ENCODE measurements at places on chromosomes 7 and 10.

DNA sequence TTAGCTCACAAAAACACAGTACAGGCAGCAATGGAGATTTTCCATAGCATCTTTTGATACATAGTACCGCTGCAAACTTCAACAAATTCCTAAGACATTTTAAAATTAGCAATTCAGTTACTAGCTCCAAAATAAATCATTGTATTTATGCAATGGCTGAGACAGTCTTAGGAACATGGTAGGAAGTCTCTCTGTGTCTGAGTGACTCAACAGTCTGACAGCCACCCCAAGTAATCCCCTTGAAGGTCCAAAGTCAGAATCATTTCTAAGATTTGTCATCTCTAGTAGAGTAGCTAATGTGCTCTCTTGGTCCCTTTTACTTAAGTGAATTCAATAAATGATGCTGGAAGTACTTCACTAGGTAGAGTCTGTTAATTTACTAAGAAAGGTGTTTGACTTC lies 93.8 kb upstream of the NOBOX start:
- no peak for DNase-seq

DNA sequence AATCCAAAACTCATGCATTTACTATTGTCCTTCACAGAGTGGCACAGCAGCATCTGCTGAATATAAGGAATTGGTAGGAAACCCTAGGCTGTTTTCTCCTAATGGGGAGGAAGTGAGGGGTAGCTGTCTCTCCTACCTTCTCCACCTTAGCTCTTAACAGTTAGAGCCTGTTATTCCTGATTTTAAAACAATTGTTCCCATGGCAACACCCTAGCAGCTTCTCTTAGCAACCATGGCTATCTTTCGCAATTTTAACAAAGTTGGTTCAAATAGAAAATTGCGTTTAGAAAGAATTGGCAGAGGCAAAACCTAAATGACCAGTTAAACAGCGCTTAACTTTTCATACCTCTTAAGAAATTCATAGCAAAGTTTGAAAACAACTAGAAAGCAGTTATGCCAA lies 603.4 kb upstream of the AUTS2 start:
- no peak for DNase-seq

GRCh38 chr7:18828994-18829857 lies 288.2 kb downstream of the TWIST1 start:
- DNase-seq: no peak

DNA sequence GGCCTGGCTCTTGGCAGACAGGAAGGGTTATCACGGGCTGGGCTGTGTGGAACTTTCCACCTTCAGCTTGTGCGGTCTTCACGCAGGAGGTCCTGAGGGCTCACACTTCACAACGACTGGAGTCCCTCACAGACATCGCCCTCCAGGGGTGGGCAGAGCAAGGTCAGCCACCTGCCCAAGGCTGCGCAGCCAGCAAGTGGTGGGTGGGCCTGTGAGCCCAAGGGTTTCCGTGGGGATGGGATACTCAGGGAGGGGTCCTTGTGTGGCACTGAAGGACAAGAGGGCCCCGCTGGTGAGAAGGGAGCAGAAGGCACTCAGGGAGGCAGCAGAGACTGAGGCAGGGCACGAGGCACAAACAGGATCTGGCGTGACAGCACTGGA lies 22.0 kb downstream of the PDIA4 start:
- DNase-seq: no peak

- DNase-seq: peak; percentile 71
These were observed 758 bp upstream of the OPTN start for GRCh38 chr10:13099144-13099665.

DNA sequence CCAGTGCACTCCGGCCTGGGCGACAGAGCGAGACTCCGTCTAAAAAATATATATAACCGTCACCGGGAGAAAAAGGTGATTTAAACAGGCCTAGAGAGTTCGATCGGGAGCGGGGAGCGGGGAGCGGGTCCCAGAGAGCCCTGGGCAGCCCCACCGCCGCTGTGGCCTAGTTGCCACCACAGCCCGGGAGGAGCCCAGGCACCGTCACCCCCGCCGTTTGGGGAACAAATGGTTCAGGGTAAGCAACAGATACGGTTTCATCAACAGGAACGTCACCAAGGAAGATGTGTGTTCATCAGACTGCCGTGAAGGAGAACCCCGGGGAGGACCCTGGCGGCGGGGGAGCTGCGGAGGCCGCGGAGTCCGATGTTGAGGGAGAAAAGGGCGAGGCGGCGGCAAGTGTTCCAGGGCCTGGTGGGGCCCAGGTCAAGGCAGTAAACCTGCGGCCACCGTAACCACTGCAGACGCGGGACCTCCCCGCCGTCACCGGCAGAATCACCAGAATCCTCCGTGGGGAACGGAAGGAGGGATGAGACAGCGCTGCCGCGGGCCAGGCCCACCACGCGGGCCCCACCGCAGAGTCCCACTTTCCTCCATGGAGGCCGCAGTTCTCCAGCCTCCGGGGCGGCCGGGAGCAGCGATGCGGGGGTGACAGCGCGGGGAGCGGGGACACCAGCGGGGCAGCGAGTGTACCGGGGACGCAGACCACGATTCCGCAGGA lies 103.4 kb downstream of the GALNT11 start:
- DNase-seq: no peak

- no peak for DNase-seq
These were observed 210.3 kb upstream of the GPR26 start for GRCh38 chr10:123455861-123456260.

DNA sequence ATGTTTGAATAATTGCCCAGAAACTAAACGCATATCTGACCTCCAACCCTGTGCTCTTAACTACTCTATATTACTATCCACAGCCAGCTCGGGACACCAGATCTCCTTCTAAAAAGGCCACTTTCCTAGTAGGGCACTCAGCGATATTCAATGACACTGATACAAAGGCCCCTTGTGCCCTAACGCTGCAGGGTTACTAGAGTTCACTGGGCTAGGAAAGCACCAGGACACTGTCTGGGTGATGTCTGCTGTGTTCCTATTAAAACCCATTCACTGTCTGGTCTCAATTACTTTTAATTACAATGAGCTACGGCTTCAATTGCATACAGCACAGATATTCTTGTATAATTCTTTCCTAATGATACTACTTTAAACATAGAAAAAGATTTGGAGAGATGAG lies 91.7 kb downstream of the SORCS1 start:
- no peak for DNase-seq

- no peak for DNase-seq
These were observed 6.8 kb downstream of the STRA8 start for GRCh38 chr7:135240441-135240840.

GRCh38 chr10:68086011-68086410 lies 10.9 kb upstream of the HERC4 start:
- no peak for DNase-seq

DNA sequence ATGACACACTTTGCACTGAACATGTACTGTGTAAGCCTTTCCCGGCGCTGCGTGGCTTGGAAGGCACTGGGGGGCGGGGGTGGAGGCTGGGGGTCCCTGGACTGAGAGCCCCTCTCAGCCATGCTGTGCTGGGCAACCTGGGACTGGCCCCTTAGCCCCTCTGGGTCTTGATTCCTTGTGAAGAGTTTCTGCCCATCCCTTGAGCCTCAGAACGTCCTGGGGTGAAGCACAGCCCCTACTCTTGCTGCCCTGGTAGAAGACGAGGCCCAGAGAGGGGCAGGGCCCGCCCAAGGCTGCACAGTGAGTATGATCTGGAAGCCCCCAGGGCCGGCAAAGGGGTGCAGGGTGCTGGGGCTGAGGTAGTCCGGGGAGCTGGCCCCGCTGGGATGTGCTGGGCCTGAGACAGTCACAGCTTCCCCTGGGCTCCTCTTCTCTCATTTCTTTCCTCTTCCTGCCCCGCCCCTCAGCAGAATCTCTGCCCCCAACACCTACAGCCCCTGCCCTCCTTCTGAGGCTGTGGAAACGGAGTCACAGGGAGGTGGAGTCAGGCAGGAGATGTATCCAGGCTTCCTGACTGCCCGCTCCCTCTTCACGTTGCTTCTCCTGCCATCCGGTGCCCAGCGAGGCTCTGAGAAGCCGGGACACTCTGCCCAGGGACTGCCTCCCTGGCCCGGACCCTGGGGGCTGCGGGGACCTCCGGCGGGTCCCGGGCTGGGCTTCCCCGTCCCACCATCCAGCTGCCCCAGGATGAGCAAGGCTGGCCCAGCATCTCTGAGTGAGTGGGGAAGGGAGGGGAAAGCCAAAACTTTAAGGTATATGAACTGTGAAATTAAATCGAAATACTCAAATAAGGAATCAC lies 60.5 kb downstream of the UNCX start:
- no peak for DNase-seq

DNA sequence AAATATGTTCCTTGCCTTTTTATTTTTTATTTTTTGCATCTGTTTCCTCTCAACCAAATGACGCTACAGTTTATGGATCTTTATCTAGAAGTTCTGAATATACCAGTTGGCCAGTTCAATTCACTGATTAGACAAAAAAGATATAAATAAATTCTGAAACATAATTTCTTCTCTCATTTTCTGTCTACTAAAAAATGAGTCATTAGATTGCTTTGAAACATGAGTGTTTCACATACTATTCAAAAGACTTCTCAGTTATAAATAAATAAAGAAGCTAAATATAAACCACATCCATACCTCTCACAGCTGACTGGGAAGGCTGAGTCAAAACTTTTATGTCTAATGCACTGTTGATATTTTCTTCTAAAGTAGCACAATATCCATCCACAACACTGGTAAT lies 97.6 kb upstream of the GPR22 start:
- DNase-seq: no peak

GRCh38 chr7:81604075-81604807 lies 165.6 kb downstream of the HGF start:
- no peak for DNase-seq

DNA sequence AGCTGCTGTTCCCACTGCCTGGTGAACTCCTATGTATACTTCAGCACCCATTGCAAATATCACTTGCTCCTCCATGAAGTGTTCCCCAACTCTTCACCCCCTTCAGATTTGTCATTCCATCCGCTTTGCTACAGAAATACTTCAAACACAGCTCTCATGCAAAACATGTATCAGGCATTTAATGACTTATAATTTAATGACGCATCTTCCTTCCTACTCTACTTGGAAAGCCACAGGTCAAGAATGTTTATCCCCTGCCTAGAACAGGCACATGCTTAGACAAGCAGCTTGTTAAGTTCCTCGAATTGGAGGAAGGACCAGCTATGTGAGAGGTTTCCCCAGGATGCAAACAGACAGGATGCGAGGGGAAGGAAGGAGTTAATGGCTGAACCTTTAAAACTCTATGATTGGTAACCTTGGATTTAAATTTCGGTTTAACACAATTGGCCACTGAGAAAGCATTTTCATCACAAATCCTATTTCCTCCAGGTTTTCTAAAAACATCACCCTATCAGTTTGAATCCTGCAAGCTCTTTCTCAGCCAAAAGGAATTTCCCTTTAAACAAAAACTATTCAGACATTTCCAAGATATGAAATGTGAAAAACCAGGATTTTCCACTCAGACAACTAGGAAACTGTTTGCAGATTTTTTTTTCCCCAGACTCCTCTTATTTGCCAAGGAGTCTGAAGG lies 11.5 kb downstream of the CREB3L2 start:
- DNase-seq: no peak

DNA sequence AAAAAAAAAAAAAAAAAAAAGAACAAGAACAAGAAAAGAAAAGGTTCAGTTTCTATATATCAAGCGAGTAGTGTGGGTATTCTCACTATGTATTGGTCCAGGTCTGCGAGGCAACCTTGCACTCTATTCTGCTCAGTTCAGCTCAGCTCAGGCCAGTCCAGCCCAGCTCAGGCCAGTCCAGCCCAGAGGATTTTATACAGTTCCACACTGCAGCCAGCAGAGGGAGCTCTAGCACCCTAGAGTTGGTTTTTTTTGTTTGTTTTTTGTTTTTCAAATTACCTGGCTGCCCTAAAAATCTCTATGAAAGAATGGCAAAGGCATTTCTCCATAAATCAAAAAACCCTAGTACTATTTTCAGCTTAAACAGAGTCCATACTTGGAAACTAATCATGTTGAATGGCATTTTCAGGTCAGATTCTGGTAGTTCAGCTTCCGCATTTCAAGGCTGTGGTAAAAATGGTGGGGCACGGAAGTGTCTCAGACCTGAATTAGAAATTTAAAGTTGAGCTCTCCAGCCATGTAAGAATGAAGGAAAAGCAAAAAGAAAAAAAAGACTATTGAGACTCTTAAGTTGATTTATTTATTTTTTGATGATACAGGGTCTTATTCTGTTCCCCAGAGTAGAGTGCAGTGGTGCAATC lies 55.2 kb upstream of the GSDME start:
- peak; percentile 43 for DNase-seq

All from GM13977 (cell line).